NCI-H1436 (cell line): ENCODE measurements at places on chromosomes 5 and 9.

- DNase-seq: no peak
These were observed 881 bp downstream of the TNFAIP8 start for GRCh38 chr5:119356612-119357188.

DNA sequence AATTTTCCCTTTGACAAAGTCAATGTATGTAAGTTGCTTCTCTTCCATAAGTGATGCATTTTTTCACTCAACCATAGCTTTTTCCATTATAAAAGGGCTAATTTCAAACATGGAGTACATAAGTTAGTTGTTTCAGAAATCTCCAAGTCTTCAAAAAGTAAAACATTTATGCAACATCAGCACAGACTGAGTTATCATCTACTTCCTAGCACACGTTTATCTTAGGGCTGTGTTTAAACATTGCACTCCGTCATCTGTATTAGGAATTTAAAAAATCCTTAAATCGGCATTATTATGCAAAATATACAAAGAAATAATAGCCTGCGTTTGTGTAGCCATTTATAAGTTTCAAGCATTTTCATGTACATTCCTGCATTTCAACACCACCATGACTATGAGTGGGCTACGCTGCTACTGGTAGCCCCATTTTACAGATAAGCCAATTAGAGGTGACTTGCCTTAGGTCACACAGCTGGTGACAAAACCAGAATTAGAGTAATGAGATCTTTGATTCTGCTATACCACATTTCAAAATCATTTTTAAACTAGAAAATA is 43.4 kb downstream of the PTPN3 start:
- DNase-seq: no peak

- DNase-seq: no peak
These were observed 207.1 kb downstream of the DCP2 start for GRCh38 chr5:113183694-113184093.

GRCh38 chr5:33401482-33402390 is 39.0 kb upstream of the TARS1 start:
- no peak for DNase-seq

DNA sequence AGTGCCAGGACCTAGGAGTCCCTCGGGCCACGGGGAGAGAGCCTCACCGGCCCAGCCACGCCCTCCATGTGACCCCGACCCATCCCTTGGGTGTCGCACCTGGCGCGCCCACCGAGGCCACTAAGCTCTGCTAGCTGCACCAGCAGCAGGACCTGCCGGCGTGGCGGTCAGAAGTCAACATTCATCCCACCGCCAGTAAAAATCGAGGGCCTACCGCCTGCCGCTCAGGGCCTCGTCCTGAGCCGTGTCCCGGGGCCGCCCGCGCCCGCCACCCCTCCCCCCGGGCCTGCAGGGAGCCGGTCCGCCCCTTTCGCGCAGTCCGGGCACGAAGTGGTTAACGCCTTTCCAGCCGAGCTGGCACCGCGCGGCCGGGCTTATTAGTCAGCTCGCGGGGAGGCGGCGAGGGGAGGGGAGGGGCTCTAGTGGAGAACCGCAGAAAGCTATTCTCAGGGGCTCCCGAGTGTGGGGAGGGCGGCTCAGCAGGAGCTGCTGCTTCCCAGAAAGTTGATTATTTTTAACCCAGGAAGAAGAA is 124.4 kb downstream of the C9orf50 start:
- peak; percentile 89 for DNase-seq

DNA sequence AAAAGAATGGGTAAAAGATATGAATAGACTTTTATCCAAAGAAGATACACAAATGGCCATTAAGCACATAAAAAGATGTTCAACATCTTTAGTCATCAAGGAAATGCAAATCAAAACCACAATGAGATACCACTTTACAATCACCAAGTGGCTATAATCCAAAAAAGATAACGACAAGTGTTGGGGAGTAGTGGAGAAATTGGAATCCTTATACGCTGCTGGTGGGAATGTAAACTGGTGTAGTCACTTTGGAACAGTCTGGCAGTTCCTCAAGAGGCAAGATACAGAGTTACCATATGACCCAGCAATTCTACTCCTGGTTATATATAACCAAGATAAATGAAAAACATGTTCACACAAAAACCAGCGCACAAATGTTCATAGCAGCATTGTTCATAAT is 234.9 kb downstream of the SPATA31D1 start:
- no peak for DNase-seq
